ENCODE measurements at places on chromosomes 1 and 21.

DNA sequence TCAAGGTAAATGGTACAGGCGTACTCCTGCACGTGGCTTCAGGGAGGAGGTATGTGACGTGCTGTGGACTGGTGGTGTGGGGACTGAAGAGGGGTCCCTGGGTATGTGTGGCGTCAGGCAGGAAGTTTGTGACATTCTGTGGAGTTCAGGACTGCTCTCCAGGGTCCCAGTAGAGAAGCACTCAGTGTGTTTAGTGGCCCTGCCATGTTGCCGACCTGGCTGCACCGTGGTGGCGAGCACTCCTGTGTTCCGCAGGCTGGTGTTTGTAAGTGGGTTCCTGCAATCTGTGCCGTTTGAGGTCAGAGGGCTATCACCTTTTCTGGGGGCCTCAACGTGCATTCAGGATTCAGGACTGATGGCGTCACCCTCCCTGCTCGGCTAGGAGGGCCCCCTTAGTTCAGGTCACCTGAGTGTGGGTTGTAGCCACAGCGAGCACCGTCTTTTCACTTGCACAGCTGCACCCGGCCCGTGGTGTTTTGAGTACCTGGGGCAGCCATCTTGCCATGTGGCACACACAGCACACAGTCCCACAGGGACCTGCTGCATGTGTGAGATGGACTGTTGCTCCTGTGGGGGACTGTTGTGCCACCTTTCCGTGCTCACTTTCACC is 26.5 kb downstream of the SNAP47 start:
- no peak for DNase-seq

DNA sequence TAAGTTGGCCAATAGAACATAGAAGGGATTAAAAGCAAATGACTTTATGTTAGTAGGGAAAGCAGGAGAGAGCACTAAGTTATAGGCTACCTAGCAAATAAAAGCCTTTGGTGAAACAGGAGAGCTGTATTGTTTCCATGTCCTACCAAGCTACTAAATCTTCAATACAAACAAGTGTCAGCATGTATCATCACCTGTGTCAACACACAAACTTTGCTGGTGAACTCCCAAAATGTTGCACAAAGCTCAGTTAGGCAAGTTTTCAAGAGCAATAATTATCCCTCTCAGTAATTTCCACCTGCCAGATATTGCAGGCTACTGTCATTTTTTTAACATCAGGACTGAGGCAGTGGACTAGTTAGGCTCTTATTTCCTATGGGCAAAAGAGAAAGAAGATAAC is 77.7 kb upstream of the ADAM30 start:
- DNase-seq: no peak

- no peak for DNase-seq
These were observed 12.6 kb upstream of the S100B start for GRCh38 chr21:46617267-46618051.

DNA sequence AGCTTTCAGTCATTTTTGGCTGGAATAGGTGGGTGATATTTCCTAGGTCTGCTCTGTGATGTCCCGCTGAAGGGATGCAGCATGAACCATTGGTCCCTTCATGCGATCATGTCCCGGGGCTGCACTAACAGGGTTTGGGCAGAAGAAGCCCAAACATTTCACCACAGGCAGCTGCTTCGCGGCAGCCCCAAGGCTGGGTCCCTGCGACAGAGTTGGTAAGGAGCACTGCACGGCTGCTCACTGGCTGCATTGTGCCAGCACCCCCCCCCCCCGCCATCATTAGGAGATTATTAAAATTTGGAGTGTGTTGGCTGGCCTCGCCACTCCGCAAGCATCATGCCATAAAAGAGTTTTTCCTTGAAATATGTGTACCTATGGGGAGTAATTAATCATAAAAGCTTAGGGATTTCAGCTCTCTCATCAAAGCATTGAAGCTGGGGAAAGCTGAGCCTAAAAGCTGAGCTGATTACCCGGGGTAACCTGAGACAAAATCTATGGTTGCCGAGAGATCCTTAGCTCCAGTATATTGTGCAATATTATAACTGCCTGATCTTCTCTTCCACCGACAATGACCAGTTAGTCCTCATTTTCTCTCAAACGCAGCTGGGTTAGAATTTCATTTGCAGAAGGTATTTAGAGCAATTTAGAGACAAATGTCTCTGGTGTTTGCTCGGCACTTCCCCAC is 62.5 kb downstream of the PEX14 start:
- DNase-seq: no peak

DNA sequence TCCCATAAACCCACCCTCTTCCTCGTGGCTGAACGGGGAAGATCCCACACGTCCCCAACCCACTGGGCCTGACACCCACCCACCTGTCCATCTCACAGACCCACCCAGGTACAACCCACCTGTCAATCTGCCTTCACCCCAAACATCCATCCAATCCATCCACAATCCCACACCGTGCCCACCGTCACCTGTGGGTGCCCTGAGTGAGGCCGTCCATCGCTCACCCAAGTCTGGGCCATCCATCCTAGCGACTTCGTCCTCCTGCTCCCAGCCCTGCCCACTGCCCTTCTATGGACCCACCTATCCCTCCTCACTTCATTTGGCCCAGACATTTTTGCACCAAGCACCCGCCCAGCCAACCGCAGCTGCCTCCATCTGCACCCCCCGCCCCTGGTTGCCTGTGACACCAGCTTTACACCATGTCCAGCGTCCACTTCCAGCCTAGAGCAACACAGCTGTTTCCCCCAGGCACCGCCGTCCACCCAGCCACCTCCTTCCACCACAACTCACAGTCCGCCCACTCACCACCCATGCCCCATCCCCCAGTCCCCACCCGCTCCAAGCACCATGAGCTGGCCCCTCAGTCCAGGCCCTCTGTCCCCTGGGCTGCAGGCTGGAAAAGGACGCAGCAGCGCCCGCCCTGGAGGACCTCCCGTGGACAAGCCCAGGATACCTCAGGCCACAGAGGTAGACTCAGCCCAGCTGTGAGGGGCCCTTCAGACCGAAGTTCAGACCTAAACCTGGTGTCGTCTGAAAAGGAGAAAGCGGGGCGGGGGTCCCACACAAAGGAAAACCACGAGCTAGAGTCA is 7.7 kb downstream of the TTLL10 start:
- DNase-seq: peak; percentile 33

GRCh38 chr1:4626061-4626460 is 28.3 kb upstream of the AJAP1 start:
- no peak for DNase-seq

GRCh38 chr1:172544481-172545104 is 11.6 kb downstream of the SUCO start:
- DNase-seq: no peak

DNA sequence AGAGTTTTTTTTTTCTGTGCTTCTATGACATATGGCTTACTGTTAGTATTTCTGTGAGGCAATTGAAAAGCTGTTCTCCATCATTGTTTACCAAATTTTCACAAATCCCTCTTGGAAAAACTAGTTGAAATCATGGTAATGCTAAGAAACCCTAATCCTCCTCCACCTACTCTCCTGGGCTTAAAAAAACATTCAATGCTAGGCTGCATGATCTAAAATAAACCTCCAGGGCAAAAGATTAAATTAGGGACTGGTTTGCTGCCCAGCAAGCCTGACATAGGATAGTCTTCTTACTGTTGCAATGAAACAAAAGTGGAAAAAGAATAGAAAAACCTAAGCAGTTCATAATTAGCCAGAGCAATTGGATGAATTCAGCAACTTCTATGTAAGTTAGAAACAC is 16.1 kb downstream of the C1orf52 start:
- DNase-seq: no peak

DNA sequence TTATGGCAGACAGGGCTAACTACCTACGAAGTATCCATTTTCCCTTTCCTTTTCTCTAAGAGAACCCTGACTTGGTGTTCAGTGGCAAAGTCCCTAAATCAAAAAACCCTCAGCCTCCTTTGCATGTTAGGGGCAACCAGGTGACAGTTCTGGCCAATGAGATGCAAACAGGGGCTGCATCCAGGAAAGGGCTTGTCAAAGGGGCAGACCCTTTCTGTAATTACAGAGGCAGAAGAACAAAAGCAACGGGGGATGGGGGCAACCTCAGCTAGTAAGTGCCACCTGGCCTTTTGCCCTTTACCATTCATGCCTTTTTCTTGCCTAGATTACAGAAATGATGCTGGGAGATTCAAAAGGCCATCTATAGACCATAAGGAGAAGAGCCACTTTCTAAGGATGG is 34.4 kb downstream of the GLUL start:
- no peak for DNase-seq

- DNase-seq: peak; percentile 74
These were observed 26.6 kb downstream of the DIPK1A start for GRCh38 chr1:92934395-92935378.

GRCh38 chr1:15386164-15386749 is 23.4 kb upstream of the EFHD2 start:
- peak; percentile 38 for DNase-seq

GRCh38 chr1:157237981-157238380 is 99.8 kb upstream of the ETV3 start:
- no peak for DNase-seq

DNA sequence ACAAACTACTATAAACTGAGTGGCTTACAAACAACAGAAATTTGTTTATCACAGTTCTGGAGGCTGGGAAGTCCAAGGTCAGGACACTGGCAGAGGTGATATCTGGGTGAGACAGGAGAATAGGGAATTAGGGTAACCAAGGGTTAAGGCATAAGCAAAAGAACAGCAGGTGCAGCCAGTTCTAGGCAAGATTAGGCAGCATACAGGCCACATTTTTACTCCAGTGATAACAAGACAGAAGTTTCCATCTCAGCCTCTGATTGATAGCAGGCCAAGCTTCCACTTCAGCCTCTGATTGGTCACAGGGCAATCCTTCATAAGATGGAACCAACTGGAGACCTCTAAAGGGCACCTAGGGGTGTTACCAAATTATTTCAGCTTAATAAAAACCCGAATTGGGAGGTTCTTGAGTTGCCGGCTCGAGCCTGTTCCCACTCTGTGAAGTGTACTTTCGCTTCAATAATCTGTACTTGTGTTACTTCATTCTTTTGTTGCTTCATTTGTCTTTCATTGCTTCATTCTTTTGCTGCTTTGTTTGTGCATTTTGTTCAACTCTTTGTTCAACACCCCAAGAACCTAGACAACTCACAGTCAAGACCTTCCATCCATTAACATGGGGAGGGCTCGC is 185.6 kb downstream of the TOMM20 start:
- DNase-seq: no peak

- DNase-seq: peak; percentile 63
These were observed 12.6 kb upstream of the RCSD1 start for GRCh38 chr1:167617153-167618147.

DNA sequence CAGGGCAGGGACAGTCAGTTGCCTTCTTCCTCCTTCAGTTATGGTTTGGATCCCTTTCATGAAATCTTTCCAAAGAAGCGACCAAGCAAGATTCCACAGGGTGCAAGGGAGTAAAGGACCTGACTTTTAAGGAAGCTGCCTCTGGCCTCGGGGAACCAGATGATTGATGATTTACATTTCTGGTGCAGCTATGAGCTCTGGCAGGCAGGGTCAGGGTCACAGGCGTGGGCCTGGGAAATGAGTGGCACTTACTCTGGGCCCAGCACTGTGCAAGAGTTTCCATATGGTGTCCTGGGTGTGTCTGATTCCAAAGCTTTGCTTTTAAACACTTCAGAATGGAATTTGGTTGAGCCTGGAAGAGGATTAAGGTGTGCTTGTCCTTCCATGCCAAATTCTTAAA is 7.2 kb upstream of the CRABP2 start:
- DNase-seq: no peak

DNA sequence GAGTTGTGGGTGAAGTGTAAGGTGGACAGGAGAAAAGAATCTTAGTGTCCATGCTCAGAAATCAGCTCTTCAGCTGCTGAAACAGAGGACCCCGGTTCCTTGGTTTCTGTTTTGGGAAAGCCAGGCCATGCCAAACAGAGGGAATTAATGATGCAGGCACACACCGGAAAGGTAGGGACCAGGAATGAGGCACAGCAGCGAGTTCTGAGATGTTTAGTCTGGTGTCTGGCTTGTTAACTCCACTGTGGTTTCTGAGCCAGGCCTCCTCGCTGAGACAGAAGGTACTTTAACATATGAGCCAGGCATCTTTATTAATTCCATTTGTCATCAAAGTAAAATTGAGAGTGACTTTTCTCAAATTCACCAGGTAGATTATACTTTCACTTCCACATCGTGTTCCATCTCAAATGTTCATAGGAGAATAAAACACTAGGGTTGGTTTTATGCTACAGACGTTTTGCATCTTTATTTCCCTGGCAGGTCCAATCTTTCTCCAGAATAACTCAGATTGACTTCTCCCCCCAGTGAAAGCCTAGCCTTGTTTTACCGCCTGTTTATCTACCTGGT is 23.5 kb downstream of the LRRC8D start:
- DNase-seq: no peak

Measured in femur (tissue), 1 donor.